ENCODE measurements at places on chromosomes 12 and 14.

- DNase-seq = no peak
These were observed 22.9 kb downstream of the EGLN3 start for GRCh38 chr14:33927944-33928343.

GRCh38 chr12:6122201-6122600 lies 2.3 kb downstream of the VWF start:
- no peak for DNase-seq

DNA sequence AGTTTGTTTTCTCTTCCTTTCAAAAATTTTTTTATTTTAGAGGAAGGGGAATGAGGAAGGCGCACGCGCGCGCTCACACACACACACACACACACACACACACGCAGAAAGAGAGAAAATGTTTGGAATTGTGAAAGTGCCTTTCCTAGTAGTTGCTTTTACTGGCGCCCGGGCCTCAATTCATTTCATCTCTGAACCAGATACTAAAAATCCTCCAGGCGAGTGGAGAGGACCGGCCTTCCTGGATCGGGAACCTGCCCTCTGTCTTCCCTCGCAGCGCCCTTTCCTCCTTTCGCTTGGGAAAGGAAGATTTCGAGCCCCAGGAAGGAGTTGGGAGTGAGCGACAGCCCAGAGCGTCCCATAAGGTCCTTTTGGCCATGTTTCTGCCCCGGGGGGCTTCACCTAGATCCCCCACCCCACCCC lies 7.8 kb upstream of the TBX3 start:
- no peak for DNase-seq

GRCh38 chr12:85275374-85275773 lies 4.6 kb upstream of the ALX1 start:
- no peak for DNase-seq

- no peak for DNase-seq
These were observed 160.3 kb upstream of the ABCD2 start for GRCh38 chr12:39779768-39780340.

DNA sequence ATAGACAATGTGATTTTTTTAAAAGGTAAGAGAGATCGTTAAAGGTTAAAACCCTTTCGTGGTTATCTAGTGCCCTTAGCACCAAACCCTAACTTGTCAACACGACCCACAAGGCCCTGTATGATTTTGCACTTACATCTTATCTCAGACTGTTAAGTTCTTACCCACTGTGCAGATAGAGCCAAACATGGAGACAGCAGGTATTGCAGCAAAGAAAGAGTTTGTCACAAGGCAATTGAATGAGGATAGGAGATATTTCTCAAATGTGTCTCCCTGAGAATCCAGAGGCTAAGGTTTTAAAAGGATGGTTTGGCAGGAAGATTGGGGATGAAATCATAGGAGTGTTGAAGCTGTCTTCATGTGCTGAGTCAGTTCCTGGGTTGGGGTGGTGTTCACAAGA lies 313.4 kb downstream of the AEBP2 start:
- DNase-seq = no peak

GRCh38 chr12:66241061-66242043 lies 52.3 kb downstream of the IRAK3 start:
- DNase-seq = no peak

GRCh38 chr12:120972870-120973543 lies 5.3 kb upstream of the HNF1A start:
- no peak for DNase-seq

GRCh38 chr12:49349266-49349665 lies 2.6 kb downstream of the DNAJC22 start:
- DNase-seq = no peak

DNA sequence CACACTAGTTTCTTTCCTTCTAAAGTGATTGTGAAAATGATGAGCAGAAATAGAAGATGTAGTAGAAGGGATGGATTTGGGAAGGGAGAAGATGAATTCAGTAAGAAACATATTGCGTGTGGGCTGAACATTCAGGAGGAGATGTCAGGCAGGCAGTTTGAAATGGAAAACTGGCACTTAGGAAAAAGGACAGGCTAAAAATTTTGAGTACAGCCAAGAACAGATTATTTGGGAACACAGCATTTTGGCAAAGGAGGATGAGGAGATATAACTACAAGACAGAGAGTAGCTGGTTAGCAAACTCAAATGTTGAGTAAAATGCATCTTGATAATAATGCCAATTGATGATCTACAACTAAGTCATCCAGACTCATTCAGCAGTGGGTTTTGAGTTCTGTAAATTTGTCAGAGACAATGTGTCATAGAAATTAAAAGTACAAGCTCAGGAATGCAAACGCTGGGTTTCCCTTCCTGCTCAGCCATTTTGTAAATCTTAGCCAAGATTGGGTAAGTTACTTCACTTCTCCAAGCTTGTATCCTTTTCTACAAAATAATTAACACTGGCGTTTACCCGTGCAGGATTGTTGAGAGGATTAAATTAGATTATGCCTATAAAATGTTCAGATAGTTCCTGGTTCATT lies 255.0 kb downstream of the NAV3 start:
- no peak for DNase-seq

DNA sequence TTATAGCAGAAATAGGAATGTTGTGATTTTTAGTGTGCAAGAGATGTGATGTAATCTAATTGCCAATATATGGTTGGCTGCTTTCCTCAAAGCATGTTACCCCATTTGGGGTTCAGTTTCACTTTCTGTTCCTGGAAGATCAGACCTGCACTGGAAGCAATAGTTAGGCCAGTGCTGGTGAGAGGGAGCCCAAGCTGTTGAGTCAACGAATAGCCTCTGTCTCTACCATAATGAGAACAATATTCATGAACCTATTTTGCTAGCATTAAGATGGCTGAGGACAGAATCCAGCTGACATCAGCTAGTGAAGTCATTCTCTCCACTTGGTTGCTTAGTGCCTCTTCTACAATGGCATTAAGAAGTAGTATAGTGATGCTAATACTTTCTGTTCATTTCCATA lies 379.9 kb upstream of the DCN start:
- peak; percentile 5 for DNase-seq

GRCh38 chr12:7856516-7856915 lies 16.2 kb downstream of the SLC2A14 start:
- DNase-seq = no peak

- no peak for DNase-seq
These were observed 293.0 kb downstream of the BTG1 start for GRCh38 chr12:91852634-91853033.

GRCh38 chr12:46389031-46389616 lies 16.6 kb upstream of the SLC38A2 start:
- no peak for DNase-seq

DNA sequence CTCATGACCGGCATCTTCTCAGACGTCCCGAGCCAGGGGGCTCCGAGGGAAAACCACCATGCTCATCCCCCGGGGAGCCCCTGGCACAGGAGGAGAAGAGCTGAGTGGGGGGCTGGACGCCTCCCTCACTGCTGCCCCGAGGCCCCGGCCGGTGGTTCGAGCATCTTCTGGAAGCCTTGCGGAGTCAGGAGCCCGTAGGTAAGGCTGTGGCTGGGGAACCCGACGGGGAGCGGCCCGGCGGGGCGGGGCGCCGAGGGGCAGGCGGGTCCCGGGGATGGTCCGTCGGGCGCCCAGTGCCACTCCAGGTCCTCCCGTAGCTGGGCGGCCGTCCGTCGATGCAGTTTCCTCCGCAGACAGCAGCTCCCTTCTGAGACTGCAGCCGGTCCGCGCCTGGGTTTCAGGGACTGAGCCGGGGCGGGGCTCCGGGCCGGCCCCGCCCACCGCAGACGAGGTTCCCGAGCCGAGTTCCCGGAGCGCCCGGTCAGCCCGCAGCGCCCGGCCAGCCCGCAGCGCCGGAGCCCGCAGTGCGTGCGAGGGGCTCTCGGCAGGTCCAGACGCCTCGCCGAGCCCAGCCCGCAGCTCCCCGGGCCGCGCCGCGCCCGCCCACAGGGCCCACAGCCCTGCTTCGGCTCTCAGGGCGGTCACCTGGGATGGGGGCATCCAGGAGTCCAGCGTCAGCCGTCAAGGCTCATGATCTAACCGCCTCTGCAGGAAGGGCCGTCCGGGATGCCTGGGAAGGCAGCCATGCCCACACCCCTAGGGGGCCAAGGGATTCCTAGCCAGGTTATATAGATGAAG lies at the start of gene PGF:
Gene PGF, minus strand, starts transcription at position 369 of the 798 bp plus-strand sequence. Its CDS starts 355 bp downstream, at position 14.
- peak; percentile 13 for DNase-seq

DNA sequence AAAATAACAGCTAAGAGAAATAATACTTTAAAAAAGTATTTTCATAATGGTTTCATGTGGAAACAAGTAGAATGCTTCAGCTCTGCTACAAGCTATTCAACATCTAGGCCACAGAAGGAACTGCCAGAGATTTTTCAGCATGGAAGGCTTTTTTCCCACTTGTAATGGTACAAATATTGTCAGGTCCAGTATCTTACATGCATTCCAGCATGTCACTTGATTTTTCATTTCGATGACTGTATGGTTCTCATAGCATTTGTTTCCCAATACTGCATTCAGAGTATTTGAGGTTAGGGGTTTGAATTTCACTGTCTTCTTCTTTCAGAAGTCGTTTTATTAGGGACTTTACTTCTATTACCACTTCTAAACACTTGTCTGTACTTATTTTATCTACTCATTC lies 1701.5 kb upstream of the FLRT2 start:
- DNase-seq = no peak

- no peak for DNase-seq
These were observed 22.8 kb upstream of the NXPH4 start for GRCh38 chr12:57193706-57194245.

- DNase-seq = no peak
These were observed 25.0 kb upstream of the GSG1 start for GRCh38 chr12:13128291-13128965.

DNA sequence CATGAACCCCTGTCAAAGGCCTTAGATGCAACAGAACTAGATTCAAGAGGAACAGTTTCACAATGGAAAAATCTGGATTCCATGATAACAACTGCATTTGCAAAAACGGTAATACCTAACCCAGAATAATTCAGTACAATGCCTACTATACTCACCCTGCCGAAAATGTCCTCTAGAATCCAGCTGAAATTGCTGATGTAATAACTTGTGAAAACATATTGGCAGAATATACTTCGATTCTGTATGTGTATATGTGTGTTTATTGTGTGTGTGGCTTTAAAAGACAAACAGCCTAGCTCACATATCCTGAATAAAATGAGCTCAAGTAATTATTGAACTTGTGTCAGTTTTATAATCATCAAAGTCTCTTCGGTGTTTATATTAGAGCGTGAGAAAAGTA lies 46.0 kb downstream of the PHLDA1 start:
- DNase-seq = no peak

- peak; percentile 79 for DNase-seq
These were observed 21.4 kb upstream of the VSX2 start for GRCh38 chr14:74217672-74218448.

- no peak for DNase-seq
These were observed 8.3 kb upstream of the TMEM106C start for GRCh38 chr12:47955059-47955458.

- DNase-seq = no peak
These were observed 201.9 kb upstream of the RBM19 start for GRCh38 chr12:114168061-114168460.
